ENCODE measurements at places on chromosomes 1 and 21.
A peak's percentile ranks its signal among the peaks of the same experiment; 100 is the strongest.

DNA sequence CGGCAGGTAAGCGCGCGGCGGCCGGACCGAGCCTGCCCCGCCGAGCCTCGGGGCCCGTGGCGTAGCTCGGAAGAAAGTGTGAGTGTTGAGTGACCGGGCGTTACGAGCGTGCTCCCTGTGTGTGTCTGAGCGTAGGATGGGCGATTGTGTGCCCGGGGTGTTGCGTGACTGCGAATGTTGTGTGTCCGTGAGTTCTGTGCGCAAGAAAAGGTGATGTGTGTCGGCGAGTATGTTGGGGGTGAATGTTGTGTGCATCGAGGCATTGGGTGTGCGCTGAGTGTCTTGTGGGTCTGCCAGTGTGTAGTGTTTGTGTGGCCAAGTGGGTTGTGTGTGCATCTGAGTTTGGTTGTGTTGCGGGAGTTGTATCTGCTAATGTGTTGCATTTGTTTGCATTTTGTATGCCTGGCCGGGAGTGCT lies 398 bp downstream of the PTPRU start:
- no peak for DNase-seq

DNA sequence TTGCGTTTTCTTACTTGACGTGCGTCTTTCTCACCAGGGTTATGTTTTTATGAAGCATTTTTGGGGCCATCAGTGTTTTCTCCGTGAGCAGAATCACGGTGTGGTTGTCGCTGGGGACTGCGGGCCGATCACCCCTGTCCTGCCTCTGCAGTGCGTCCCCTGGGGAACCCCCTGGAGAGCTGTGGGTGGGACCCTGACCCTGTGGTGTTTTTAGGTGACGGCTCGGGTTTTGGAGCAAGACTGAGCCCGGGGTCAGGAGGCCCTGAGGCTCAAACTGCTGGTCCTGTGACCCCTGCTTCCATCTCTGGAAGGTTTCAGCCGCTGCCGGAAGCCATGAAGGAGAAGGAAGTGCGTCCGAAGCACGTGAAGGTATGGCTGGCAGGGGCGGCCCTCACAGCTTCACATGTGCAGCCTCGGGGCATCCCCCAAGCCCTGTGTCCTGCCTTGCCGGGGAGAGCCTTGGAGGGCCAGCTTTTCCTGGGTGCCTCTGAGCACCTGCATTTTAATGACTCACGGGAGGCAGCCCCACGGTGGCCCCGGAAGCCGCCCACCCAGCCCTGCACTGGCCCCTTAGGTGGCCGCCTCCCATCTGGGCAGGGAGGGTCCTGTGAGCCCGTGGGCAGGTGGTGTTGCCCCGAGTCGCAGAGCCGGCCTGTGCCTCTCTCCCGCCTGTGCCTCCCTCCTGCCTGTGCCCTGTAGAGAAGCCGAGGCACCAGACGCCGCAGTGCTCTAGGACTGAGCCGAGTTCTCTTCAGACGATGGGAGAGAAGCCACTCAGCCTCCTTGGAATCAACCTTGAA lies 36.7 kb upstream of the DIP2A start:
- DNase-seq: no peak

DNA sequence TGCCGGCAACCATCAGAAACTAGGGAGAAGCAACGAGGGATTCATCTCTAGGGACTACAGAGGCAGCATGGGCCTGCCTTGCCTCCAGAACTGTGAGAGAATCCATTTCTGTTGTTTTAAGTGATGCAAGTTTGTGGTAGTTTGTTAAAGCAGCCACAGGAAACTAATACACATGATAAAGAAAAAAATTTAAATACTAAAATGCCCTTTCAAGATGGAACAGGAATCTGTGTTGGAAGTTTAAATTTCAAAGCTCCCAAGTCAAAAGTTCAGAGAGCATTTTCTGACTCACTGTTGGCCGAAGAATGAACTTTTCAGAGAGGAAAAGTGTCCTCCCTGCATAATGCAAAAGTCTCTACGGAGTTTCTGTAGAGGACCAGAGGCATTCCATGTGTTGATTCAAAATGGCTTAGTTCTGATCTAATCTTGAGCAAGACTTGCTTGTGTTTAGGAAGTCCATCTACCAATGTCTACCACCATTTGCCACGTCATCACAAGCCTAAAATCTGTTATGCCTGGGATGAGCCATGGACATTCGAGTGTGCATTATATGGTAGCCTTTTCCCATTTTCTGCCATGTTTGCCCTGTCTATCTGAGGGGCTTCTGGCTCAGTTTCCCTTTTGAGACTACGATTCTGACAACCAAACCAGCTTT lies 22.4 kb upstream of the ARHGAP29 start:
- no peak for DNase-seq

DNA sequence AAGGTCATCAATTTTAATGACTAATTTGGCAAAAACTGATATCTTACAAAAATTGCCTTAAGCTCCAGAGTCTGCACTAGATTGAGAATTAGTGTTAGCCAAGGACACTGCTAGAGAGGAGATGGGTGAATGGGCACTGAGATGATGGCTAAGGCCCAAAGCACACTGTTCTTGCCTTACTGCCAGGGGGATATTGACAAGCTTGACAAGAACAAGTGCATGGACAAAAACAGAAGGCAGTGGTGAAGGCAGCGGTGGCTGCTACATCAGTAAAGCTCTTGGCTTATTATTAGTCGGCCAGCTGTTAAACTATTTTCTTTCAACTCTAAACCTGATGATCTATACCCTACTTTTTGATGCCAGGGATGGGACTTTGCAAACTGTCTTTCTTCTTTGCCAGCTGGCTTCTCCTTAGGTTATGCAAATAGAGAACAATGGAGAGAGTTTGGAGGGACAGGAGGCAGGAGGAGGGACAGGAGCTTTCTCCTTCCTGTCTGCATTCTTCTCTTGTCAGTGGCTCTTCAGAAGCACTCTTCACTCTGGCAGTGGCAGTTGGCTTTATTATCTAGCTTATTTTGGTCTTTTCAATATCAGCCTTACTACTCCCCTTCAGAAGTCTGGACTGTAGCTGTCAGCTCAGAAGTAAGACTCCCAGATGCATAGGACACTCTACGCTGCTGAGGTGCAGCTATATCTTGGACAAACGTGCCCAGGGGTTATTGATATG lies 853.5 kb upstream of the TMPRSS15 start:
- DNase-seq: no peak

DNA sequence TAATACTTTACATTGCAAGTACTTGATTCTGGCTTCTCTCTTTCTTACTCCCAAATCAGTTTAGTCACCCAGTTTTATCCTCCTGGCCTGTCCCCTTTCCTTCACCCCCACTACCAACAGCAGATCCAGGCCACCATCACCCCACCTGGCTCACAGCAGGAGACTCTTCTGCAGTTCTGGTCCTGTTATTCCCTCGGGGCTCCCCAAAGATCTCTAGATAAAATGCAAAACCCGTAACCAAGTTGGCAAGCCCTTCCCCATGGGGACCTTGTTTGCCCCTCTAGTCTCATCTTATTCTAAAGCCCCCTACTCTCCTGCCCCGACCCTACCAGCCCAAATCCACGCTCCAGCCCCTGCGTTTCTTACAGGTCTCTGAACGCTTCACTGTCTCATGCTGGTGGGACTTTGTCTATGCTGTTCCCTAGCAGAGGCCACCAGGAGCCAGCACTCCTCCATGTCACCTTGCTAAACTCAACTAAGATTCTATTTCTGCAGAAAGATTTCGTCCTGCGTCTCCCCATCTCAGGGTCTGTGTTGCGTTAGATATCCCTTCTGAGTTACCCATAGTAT lies 4.0 kb downstream of the ABCG1 start:
- DNase-seq: no peak

DNA sequence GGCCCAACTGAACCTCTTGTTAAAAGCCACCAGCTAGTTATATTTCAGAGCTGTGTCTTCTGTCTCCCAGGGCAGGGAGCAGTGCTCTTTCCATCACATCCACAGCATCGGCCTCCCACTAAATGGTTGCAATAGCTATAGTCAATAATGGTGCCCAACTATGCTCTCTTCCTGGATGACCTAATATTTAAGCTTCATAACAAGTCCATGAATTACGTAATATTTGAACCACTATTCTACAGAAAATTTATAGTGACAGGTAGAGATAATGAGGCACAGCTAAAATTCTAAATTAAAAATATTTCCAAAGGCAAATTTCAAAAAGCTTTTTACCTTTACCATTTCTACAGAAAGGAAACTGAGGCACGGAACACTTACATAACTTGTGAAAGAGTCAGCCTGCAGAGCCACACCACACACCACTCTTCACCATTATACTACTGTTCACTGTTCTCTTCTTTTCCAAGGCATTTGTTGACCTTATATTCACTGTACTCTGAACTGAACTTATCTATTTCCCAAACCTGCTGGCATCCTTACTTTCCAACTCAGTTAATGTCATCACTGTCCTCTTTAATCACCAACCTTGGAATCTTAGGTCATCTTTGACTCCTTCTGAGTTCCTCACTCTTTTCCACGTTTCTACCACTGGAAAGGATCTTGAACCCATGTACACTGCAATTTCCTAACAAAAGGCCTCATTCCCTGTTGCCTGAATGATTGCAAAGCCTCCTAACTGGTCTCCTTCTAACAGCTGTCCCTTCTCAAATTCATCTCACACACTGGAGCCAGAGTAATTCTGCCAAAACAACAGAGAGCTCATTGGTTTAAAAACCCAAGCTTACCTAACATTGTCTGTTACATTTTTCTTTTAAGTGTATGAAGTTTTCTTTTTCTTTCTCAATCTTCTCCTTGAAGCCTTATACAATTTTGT lies 85.5 kb downstream of the DDAH1 start:
- DNase-seq: no peak

- no peak for DNase-seq
Measured at GRCh38 chr1:54972436-54972835, 8.0 kb upstream of the TMEM61 start.

GRCh38 chr21:42846221-42846620 lies 33.1 kb downstream of the WDR4 start:
- no peak for DNase-seq

DNA sequence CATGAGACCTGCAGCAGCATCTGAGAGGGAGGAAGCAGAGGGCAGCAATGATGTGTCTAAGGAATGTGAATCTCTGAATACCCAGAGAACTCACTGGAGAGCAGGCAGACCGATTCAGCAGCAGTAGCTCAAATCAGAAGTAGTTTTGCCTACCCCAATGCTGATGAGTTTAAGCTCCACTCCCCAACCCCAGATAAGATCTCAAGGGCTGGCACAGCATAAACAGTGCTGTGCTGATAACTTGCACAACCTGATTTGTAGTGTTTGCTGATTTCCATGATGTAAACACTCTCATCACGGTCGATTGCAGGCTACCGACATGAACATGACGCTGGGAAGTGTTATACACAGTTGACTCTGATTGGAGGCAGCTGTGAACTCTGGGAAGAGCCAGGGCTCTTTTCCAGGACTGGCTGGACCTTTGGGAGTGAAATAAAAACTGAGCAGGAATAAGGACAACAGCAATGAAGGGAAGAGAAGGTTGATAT lies 11.2 kb upstream of the HMGCS2 start:
- DNase-seq: no peak

DNA sequence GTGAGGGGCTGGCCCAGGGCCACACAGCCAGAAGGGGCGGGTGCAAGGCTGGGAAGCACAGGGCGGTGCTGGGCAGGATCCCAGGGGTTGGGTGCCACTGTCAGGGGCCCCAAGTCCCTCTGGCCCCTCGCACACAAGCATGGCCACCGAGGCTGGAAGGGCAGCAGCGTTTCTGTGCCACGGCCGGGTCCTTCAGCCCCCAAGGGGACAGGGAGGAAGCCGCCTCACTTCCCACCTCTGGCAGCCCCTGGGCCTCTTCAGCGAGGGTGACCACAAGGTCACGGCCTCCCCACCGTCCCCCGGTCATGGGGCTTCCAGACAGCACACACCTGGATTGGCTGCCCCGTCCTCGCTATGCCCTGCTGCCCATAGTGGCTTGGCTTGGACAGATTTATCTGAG lies 77.1 kb upstream of the TTC34 start:
- DNase-seq: no peak

DNA sequence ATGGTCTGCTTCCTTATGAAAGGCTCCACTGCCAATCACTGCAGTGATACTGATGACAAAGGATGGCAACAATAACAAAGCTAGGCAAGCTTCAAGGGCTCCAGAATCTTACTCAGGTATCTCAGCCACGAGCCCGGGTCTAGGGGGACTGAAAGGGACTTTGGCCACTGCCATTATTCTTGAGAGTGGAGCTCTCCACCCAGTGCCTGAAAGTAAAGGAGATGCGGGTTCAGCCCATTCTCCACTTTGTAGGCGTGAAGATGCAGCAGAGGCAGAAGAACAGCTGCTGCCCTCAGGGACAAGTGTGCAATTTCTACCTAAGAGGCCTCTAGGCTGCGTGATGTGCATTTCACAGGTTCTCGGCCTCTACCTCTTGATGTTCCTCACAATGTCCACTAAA lies 31.4 kb upstream of the SLAMF9 start:
- no peak for DNase-seq

DNA sequence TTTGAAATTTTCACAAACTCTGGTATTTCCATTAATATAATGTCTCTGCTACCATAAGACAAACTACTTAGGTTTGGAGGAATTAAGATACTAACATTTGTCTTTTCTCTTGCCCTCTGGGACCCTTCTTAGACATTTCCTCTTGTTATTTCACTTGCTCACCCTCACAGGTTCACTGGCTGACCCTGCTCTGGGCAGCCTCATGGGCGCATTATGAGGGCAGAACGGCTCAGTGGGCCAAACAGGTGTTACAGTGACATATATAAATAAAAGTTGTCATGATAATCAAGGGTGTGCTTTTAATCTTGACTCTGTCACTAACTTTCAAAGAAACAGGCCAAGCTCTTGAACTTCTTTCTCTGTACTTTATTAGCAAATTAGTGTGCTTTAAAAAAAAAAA lies 46.5 kb downstream of the ZNHIT6 start:
- DNase-seq: no peak

DNA sequence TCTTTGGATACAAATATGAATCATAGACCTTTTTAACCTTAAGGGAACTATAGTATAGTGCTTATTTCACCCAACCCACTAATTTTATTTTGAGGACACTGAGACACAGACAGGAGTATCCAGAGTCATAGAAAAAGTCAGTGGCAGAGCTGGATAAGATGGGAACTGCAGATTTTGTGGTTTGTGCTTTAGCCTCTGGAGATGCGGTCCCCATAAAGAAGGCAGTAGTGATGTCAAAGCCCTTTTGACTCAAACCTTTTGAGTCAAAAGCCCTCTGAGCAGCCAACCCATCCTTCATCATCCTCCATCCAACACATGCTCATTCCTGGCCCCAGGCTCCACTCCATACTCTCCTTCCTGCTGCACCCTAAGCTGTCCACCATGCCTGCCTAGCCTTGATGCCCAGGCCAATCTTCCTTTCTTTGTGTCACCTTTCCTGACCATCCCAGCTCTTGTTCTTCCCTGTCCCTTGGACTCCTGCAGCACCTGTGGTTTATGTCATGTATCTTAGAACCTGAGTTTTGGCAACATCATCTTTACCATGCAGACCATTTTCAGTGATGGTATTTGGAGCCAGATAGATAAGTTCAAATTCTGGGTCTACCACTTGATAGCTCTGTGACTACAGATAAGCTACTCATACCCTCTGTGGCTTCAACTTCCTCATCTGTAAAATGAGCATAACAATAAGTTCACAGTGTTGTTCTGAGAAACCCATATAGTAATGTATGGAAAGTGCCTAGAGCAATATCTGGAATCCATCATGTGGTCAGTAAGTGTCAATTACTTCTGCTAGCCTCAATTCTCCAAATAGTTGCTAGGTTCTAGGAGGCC lies 20.1 kb downstream of the SLAMF1 start:
- DNase-seq: peak; percentile 80

- peak; percentile 68 for DNase-seq
Measured at GRCh38 chr1:99820546-99820945, 29.6 kb upstream of the AGL start.

Data from activated CD4-positive, alpha-beta T cell treated with anti-CD3 and anti-CD28 coated beads, Interleukin-2, Interleukin-6, amounts not matched to agents 100 ng/mL and 50 ng/mL, durations not matched to agents 16 hours and 8 hours (primary cell).